ENCODE measurements at places on chromosomes 4 and X. TPM values are rescaled to one million over a fixed set of nuclear protein-coding genes. Genes with fewer than 3 reads are reported as not detected.

DNA sequence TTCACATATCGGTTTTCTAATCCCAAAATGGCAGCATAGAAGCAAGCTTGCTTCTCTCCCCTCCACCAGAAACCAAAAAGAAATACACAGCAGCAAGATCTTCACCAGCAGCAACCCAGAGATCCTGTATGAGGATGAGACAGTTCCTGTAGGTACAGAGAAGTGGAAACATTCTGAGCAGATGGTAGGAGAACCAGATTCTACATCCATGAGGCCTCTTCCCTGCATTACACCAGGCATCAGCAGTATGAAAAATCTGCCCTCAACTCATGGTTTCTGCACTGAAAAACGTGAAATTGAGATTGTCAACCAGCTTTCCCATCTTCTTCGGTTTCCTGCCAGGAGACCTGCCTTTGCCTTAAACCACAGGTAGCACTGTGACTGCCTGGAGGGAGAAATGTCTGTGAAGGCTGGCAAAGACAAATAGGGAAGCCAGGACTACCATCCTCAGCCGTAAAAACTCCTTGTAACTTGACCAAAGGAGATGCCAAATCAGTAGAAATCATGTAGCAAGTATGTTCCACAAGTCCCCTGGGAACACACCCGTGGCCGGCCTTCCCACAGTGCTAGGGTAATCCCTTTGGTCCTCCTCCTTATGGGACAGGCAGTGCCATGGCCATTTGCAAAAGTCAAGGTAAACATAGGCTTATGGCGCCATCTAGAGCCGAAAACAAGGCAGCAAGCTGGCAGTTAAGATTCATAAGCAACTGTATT is 24.0 kb upstream of the MTHFD2L start:
- no peaks in the 10 kb centered on the region for H3K4me1 ChIP-seq
- DNase-seq = peak; percentile 69
- no peaks in the 10 kb centered on the region for H3K36me3 ChIP-seq
- no peak overlapping the region for H3K27ac ChIP-seq
- H3K4me3 ChIP-seq = no peak overlapping the region

Gene CXorf49
- total RNA-seq = not detected

Gene USP17L5
- total RNA-seq = not detected

DNA sequence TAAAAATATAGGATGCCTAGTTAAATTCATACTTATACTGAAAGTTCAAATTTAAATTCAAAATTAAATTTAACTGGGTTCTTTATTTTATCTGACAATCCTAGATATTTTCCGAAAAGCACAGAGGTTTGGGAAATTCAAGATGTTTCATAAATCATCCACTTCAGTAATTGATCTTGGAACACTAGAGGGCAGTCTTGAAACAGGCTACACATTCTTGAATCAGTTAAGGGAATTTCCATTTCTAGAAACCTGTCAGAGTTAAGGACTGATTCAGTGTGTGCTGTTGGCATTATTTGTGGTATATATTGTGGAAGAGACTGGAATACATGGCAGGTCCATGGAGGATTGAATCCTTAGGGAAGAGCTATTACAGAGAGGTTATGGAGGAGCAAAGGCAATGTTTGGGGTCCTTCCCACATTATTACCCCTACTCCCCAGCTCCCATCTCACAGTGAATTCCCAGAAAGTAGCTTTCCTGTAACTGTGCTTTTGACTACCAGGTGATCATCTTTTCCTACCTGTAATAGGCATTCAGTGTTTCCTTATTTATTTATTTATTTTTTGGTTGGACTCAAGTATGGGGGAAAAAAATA is 92.9 kb downstream of the EGF start:
- no peaks in the 10 kb centered on the region for H3K27me3 ChIP-seq
- no peak overlapping the region for H3K4me3 ChIP-seq
- H3K27ac ChIP-seq = no peak overlapping the region
- H3K36me3 ChIP-seq = no peaks in the 10 kb centered on the region

DNA sequence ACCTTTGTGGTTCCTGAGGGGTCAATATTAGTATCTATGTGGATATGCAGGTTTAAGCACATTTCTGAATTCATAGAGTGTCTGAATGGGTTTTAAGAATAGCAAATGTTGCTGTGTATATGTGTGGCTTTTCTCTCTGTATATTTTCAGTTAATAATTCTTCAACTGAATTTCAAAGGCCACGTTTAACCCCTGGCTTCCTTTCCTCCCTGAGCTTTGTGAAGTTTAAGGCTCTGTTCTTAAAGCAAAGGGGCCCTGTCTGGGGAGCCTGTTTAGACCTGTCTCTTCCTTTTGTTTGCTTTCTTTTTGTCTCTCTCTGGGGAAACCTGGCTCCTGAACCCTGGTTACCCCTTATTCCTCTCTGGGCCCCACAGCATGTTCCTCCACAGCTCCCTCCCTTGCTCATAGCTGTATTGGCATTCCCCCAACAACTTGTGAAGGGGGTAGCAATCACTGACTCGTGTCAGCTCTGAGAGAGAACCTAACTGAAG is 139.1 kb downstream of the COL4A6 start:
- peak; percentile 67 for DNase-seq
- H3K36me3 ChIP-seq = no peaks in the 10 kb centered on the region
- no peak overlapping the region for H3K4me3 ChIP-seq
- no peak overlapping the region for H3K27ac ChIP-seq
- no peaks in the 10 kb centered on the region for H3K4me1 ChIP-seq

DNA sequence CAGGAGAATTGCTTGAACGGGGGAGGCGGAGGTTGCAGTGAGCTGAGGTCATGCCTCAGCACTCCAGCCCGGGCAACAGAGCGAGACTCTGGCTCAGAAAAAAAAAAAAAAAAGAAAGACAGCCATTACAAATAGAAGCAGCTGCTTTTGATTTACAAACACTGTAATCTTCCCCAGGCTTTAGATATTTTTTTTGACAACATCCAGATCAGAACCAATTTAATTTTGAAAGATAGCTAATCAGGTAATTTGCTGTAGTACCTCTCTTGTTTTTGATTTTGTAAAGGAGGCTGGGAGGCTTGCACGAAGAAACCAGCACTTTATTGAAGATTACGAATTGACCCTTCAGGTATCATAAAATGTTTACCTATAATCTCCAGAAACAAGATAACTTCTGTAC is 107.0 kb downstream of the LDB2 start:
- H3K4me3 ChIP-seq = no peak overlapping the region
- H3K4me1 ChIP-seq = peaks cover 4% of the 10 kb centered on the region
- H3K36me3 ChIP-seq = no peaks in the 10 kb centered on the region
- DNase-seq = no peak
- H3K27ac ChIP-seq = no peak overlapping the region
- H3K27me3 ChIP-seq = no peaks in the 10 kb centered on the region

Gene CLDN22
- not detected for total RNA-seq

Gene FAM47A
- not detected for total RNA-seq

DNA sequence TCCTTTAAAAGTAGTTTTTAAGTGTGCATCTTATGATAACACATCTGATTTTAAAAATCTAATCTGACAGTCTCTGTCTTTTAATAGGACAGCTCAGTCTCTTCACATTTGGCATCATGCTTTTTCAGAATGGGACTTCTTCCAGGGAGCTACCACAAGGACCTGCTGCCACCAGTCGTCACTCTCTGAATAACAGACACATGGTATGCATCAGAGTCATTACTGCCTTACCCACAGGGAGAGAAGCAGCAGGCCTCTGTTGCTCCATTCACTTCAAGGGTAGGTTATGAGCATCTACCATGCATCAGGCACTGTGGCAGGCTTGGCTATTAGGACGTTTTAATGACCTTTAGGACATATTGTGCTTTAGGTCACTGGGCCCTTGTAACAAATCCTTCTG is 50.0 kb upstream of the AFAP1 start:
- no peaks in the 10 kb centered on the region for H3K36me3 ChIP-seq
- no peak overlapping the region for H3K4me3 ChIP-seq
- H3K4me1 ChIP-seq = peaks cover 7% of the 10 kb centered on the region
- H3K27ac ChIP-seq = no peak overlapping the region

DNA sequence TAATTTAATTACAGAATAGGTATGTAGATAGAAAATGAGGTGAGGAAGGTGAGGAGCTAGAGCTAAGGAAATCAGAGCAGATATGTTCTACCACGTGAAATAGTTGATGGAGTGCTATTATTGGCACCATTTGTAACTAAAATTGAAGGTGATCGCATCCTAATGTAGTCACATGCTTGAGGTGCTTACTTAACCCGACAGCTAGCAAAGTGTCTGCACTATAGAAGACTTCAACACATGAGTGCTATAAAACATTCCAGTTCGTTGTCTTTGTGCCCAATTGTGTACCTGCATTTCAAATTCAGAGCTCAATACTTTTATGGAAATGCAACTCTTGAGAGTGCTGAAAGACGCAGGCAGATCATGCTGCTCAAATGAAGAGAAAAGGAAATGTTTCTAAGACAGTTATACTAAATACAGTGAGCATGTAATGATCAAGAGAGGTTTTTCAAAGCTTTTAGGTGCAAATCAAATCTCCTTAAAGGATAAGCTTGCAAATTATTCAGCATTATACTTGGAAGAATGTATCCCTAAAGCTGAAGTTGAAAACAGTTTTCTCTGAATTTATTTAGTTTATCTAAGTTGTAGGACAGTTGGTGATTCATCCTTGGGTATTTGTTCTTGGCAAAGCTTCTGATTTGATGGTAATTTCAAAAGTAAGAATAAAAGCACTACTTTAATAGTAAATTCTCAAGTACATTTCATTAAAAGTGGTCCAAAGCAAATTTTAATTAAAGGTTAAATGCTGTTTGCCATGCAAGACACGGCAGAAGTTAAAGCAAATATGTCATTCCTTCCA is 223.9 kb upstream of the EPHA5 start:
- H3K4me1 ChIP-seq = no peaks in the 10 kb centered on the region
- H3K27ac ChIP-seq = no peak overlapping the region
- H3K4me3 ChIP-seq = no peak overlapping the region
- H3K36me3 ChIP-seq = no peaks in the 10 kb centered on the region
- DNase-seq = no peak
- H3K27me3 ChIP-seq = no peaks in the 10 kb centered on the region

Gene HS3ST1
- total RNA-seq = 15.4 TPM

Gene H2BW2
- not detected for total RNA-seq

Gene RAB39B
- total RNA-seq = 0.83 TPM

- H3K27ac ChIP-seq = no peak overlapping the region
- no peak overlapping the region for H3K4me3 ChIP-seq
- H3K27me3 ChIP-seq = no peaks in the 10 kb centered on the region
- no peaks in the 10 kb centered on the region for H3K36me3 ChIP-seq
- no peaks in the 10 kb centered on the region for H3K4me1 ChIP-seq
- no peak for DNase-seq
Measured at GRCh38 chr4:181030961-181031360, 1212.2 kb upstream of the TENM3 start.

DNA sequence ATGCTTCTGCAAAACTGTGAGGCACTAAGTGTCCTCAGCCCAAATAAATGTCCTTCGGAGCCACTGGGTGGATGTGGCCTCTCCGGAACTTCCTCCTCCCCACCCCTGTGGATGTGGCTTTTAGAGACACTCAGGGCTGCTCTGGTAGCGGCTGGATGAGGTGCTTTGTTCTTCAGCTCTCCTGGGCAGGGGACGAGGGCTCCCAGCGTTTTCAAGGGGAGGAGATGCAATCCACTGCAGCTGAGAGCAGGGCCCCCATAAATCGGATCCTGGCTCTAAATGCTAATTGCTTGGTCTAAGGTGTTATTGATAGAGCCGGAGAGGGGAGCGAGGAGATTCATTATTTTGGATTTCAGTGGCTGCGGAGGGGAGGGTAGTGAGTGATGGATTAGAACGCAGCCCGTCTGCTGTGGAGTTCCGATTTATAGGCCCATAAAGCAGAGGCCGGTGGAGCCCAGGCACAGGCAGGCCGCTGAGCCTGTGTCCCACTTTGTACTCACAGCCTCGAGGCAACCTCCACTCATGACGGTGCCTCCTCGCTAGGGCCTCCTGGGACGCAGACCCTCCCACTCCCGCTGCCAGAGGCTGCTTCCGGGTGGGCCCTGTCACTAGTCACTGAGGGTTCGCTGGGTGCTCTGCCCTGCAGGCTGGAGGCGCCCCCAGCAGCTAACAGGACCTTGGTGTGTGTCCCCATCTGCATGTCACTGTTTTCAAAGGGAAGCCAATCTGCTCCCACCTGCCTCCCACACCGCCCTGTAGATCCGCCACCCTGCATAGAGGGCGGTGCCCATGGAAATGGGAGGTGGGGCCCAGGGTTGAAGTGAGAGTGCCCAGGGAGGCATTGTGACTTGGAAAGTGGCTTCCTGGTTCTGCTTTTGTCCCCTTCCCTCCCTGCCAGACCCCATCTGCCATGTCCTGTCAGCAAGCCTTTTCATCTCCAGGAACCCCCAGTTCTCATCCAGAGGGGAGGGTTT is 135.4 kb upstream of the PSAPL1 start:
- no peak overlapping the region for H3K4me3 ChIP-seq

DNA sequence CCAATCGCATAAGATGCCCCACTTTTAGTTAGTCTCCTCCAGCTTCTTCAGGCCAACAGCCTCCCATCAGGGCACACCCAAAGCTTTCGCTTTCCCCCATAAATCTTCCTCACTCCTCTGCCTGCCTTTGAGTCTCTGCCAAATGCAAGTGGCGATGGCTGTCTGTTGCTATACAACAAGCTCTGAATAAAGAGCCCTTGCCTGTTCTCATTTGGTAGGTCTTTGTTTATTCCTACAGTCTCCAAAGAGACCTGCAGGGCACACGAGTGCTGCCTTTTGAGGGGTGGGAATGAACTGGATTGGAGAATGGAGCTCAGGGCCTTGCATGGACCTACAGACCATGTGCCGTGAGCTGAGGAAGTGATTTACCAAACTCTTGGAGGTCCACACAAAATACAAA is 52.2 kb upstream of the SOD3 start:
- no peak overlapping the region for H3K4me3 ChIP-seq
- H3K36me3 ChIP-seq = no peaks in the 10 kb centered on the region
- DNase-seq = peak; percentile 23
- no peaks in the 10 kb centered on the region for H3K27me3 ChIP-seq
- no peak overlapping the region for H3K27ac ChIP-seq

Gene TMEM156
- 3.5 TPM for total RNA-seq

- no peaks in the 10 kb centered on the region for H3K4me1 ChIP-seq
- no peak overlapping the region for H3K4me3 ChIP-seq
- DNase-seq = peak; percentile 69
Measured at GRCh38 chr4:173318648-173319211, 15.4 kb downstream of the HMGB2 start.

- peak; percentile 34 for DNase-seq
- H3K4me1 ChIP-seq = peaks cover 9% of the 10 kb centered on the region
- H3K27ac ChIP-seq = peak overlapping the region; percentile 68
- H3K4me3 ChIP-seq = no peak overlapping the region
Measured at GRCh38 chr4:13413729-13414437, 70.3 kb downstream of the RAB28 start.

GRCh38 chr4:123698556-123698955 is 302.0 kb downstream of the SPRY1 start:
- H3K27ac ChIP-seq = no peak overlapping the region
- no peaks in the 10 kb centered on the region for H3K27me3 ChIP-seq
- H3K36me3 ChIP-seq = no peaks in the 10 kb centered on the region
- DNase-seq = peak; percentile 29

Gene ZFP92
- 1.5 TPM for total RNA-seq

Measured in lung (tissue), 17 donors.